ENCODE measurements at places on chromosomes 11 and 22. TPM values are rescaled to one million over a fixed set of nuclear protein-coding genes. Genes with fewer than 3 reads are reported as not detected.

The SAA2 gene
- 0.99 TPM for total RNA-seq

The CASP4 gene
- total RNA-seq, result 38.8 TPM

The EIF1AD gene
- 34.6 TPM for total RNA-seq

The OR51B4 gene
- total RNA-seq, result not detected

The DDX6 gene
- 293 TPM for total RNA-seq

The ELFN2 gene
- total RNA-seq, result 7.0 TPM

The PLAAT3 gene
- 31.5 TPM for total RNA-seq

The EEF1G gene
- 1,400 TPM for total RNA-seq

The LRRC56 gene
- 1.2 TPM for total RNA-seq

The LDHAL6A gene
- total RNA-seq, result not detected

The TMPRSS13 gene
- total RNA-seq, result 1.7 TPM

The HORMAD2 gene
- total RNA-seq, result 1.6 TPM

The GRK3 gene
- 16.0 TPM for total RNA-seq

The MYEOV gene
- not detected for total RNA-seq

The MS4A7 gene
- total RNA-seq, result 8.8 TPM

The SLC25A18 gene
- total RNA-seq, result 0.71 TPM

The SLC16A8 gene
- 12.6 TPM for total RNA-seq

The FREY1 gene
- total RNA-seq, result 0.82 TPM

The PHOX2A gene
- total RNA-seq, result not detected

The CARD16 gene
- 7.7 TPM for total RNA-seq

The TMPRSS4 gene
- 7.7 TPM for total RNA-seq

The KCNQ1OT1 gene
- total RNA-seq, result 10.4 TPM

The NXPE2 gene
- total RNA-seq, result 0.33 TPM

The APOL4 gene
- 12.1 TPM for total RNA-seq

The DEFB131B gene
- not detected for total RNA-seq

The SLN gene
- total RNA-seq, result 136 TPM

The C11orf97 gene
- total RNA-seq, result not detected

The ELMOD1 gene
- 30.2 TPM for total RNA-seq

The POU2AF1 gene
- not detected for total RNA-seq

The KRTAP5-1 gene
- not detected for total RNA-seq

The FGF19 gene
- total RNA-seq, result 1.2 TPM

The RASSF10 gene
- 2.0 TPM for total RNA-seq

The E2F8 gene
- 2.5 TPM for total RNA-seq

The MUC5AC gene
- total RNA-seq, result 0.16 TPM

The MAPK8IP2 gene
- 22.7 TPM for total RNA-seq

The CABP7 gene
- total RNA-seq, result 2.3 TPM

The RAG2 gene
- total RNA-seq, result 0.49 TPM

The FZD4 gene
- 35.6 TPM for total RNA-seq

The DCHS1 gene
- total RNA-seq, result 84.2 TPM

The PGR gene
- total RNA-seq, result 0.49 TPM

The OR51S1 gene
- not detected for total RNA-seq

The GRAP2 gene
- 2.5 TPM for total RNA-seq

The PTPN5 gene
- 3.8 TPM for total RNA-seq

The ASRGL1 gene
- 17.8 TPM for total RNA-seq

The OR4B1 gene
- not detected for total RNA-seq

The TRIM49 gene
- not detected for total RNA-seq

The FOLH1 gene
- 11.5 TPM for total RNA-seq

The USH1C gene
- total RNA-seq, result 1.3 TPM

The ENTHD1 gene
- not detected for total RNA-seq

The CST6 gene
- total RNA-seq, result not detected

The TRIM29 gene
- total RNA-seq, result 44.5 TPM
